ENCODE measurements at places on chromosomes 3 and 15.

GRCh38 chr15:53203454-53203853 is 413.3 kb upstream of the ONECUT1 start:
- no peak for DNase-seq

GRCh38 chr3:5023777-5024346 is 44.6 kb downstream of the BHLHE40 start:
- no peak for DNase-seq

GRCh38 chr15:24039683-24040082 is 352.6 kb upstream of the NDN start:
- no peak for DNase-seq

- no peak for DNase-seq
These were observed 23.0 kb downstream of the AP3S2 start for GRCh38 chr15:89870688-89871288.

DNA sequence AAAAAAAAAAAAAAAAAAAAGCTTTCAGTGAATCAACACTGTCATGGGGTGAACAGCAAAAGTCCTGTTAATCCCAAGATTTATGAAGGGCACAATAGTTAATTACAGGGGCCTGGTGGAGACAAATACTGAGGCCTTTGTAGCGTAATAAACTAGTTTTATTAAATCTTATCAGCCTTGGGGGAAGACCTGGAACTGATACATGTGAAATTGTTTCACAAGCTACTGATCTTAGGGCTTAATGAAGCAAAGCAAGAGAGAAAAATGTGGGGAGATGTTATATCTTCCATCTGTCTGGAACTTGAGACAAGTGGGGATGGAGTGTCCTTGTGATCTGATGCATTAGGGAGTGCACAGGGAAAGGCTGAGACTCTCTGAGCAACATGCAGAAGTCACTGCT is 47.9 kb upstream of the OSBPL11 start:
- DNase-seq, result no peak

DNA sequence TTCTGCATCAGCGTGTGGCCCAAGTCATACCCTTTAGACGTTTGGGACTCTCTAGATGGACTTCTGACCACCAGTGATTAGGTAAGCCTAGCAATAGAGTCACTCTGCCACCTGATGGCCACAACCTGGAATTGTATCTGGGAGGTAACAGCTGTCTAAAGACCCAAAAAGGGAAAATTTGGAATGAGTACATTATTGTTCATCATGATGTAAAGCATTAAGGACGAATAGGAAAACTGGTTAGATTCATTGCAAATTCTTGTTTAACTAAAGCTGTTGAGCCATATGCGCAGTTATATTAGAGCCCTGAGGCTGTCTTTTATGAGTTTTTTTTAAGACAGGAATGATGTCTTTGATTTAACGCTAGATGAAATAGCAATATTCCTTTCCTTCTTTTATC is 63.6 kb downstream of the FAM81A start:
- DNase-seq, result peak; percentile 15

GRCh38 chr3:25430935-25431770 is 3.1 kb downstream of the RARB start:
- DNase-seq, result no peak

- DNase-seq, result no peak
These were observed 8.1 kb downstream of the FAM131A start for GRCh38 chr3:184345317-184346144.

DNA sequence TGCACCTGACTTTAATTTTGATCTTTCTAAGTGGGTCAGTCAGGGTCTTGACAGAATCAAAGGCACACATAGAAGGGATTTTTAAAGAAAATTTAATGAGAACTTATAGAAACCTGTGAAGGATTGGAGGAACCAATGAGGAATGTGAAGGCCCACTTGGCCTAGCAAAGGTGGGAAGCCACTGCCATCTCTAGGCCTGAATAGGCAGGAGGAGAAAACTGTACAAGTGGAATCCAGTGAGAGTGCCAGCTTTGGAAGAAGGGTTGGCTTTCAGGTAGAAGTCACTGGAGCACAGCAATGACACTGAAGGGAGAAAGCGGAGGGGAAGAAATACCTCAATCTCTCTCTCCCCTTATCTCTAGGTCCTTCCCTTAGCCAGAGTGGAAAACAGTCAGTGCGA is 380.7 kb upstream of the KCNMB2 start:
- no peak for DNase-seq

DNA sequence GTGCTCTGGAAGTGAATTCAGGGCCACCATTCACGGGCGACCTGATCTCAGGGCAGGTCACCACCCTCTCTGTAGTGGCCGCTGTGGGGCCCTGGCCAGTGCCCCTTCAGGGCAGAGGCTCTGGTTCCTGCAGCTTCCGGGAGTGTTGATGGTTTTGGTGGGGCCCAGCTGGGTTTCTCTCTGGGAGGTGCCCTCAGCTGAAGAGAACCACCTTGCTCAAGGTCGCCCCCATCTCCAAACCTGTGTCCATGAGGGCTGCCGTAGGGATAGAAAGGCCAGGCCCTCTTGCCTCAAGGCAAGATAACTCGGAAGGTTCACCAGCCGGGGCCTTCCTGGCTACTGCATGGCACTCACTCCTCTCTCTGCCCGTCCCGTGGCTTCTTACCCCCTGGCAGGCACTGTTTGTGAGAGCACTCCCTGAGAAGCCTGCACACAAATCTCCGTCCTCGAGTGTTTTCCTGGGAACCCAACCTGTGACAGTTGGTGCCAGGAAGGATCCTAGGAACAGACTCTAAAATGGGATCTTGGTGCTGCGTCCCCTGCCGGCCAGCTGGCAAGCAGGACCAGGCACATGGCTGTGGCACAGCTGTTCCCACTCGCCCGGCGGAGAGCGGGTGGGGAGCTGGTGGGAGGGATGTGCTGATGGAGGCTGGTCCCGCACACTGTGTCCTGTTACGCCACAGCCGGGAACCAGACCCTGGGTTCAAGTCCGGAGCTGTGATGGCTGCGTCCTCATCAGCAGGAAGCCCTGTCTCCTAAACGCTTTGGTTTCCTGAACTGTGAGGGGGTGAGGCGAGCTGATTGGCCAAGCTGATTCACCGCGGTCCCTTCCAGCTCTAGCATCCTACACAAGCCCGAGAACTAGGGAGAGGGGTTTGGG is 23.2 kb upstream of the PIGZ start:
- DNase-seq, result no peak

DNA sequence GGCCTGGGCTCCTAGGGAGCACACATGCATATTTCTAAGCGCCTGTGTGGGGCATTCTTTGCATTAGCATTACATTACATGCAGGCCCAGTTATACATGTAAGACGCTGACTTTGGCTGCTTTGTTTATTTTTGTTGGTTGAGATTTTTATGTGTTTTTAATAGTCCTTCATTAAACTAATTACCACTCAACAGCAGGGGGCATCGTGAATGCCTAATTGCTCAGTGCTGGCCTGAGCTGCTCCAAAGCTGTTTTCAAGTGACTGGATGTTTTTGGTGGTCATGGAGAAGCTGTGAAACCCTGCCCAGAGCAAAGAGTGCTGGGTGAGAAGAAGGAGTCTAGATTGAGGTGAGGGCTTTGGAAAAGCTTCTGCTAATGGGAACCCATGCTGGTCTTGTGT is 41.5 kb downstream of the GPD1L start:
- no peak for DNase-seq

- no peak for DNase-seq
These were observed 143.4 kb downstream of the WNT5A start for GRCh38 chr3:55343486-55344357.

GRCh38 chr3:190209533-190209932 is 88.8 kb upstream of the P3H2 start:
- DNase-seq, result no peak

- peak; percentile 3 for DNase-seq
These were observed 8.8 kb downstream of the PRICKLE2 start for GRCh38 chr3:64216274-64217147.

DNA sequence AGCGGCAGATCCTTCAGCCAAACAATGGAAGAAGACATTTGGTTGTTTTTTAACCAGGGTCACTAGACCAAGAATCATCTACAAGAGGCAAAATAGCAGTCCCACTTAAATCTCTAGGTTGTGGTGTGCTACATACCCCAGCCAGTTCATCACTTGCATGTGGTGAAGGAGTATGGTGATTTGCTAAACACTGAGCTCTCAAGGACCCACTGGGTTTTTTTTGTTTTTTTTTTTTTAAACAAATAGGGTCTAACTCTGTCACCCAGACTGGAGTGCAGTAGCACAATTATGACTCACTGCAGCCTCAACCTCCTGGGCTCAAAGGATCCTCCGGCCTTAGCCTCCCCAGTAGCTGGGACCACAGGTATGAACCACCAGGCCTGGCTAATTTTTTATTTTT is 508.0 kb downstream of the FOXP1 start:
- DNase-seq, result no peak

GRCh38 chr3:185215873-185216606 is 37.8 kb downstream of the EHHADH start:
- DNase-seq, result no peak

- no peak for DNase-seq
These were observed 61.4 kb upstream of the ZBTB38 start for GRCh38 chr3:141306922-141307321.

GRCh38 chr15:87973501-87974215 is 282.9 kb downstream of the NTRK3 start:
- no peak for DNase-seq

GRCh38 chr3:195699860-195700259 is 20.9 kb upstream of the MUC20 start:
- no peak for DNase-seq

DNA sequence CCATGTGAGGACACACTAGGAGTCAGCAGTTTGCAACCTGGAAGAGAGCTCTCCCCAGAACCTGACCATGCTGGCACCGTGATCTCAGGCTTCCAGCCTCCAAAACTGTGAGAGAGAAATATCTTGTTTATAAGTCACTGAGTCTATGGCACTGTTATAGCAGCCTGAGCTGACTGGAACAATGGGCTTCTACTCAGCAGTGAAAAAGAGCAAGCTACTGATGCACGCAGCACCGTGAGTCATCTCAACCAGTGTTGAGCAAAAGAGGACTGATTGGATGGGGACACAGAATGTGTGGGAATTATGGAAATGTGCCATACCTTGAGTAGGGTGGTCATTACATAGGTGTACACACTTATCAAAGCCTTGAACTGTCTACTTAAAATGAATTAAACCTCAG is 230.4 kb downstream of the PLCL2 start:
- no peak for DNase-seq
